ENCODE measurements at places on chromosomes 1 and 21.

- no peak for DNase-seq
Observed at GRCh38 chr1:205925736-205926135, 17.5 kb downstream of the SLC26A9 start.

DNA sequence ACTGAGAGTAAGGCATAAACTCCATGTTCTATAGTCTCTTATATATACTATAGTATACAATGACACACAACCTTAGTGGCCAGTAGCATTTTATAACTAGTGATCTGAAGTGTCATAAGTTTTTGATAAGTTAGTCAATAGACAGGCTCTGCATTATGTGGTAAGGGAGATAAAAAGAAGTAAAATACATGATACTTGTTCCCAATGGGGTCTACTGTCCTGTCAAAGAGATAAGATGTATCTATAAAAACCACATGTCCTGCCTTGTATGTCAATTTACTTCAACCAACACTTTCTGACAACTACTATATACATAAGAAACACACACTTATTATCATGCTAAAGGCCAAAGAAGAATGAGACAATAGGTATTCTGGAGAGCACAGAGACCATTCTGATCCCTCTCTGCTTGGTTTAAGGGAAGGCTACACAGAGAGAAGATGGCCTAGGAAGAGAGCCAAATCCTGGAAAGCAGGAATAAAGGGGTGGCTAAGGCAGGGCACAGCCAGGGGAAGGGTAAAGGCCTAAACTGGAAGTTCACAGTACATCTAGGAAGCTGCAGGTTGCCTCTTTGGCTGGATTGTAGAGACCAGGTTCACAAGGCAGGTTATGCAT is 91.4 kb downstream of the LYST start:
- no peak for DNase-seq

DNA sequence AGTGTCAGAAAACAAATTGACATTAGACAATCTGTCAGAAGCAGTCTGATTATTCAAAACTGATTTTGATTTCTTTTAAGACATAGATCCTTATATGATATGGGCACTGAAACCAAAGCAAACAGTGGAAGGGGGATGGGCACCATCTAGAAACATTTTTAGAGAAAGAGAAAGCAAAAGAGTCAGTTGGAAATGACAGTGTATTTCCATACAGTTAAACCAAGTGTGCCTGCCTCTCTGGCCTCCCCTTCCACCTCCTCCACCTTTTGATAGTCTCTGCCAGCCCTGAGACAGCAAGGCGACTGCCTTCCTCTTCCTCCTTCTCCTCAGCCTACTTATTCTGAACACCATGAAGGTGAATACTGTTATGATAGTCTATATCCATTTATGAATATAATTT is 949.7 kb downstream of the AMY1C start:
- no peak for DNase-seq

- no peak for DNase-seq
Observed at GRCh38 chr1:43510621-43511020, 20.1 kb upstream of the PTPRF start.

DNA sequence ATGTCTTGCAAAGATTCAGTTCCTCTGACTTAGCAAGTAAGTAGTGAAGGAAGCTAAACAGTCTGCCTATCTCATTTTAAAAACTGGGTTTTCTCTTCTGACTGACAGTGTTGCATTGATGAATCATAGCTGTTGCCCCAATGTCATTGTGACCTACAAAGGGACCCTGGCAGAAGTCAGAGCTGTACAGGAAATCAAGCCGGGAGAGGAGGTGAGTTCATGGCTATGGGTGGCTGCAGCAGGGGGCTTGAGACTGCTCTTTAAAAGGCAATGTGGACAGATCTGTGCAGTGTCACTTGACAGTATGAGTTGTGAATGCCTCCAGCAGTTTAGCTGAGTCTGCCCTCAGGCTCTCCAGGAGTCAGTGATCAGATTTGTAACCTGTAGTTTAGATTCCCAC is 46.6 kb downstream of the SMYD2 start:
- no peak for DNase-seq

- no peak for DNase-seq
Observed at GRCh38 chr1:205630651-205631009, 1.2 kb downstream of the ELK4 start.

GRCh38 chr1:67952071-67952470 is 98.4 kb downstream of the DIRAS3 start:
- DNase-seq = no peak

DNA sequence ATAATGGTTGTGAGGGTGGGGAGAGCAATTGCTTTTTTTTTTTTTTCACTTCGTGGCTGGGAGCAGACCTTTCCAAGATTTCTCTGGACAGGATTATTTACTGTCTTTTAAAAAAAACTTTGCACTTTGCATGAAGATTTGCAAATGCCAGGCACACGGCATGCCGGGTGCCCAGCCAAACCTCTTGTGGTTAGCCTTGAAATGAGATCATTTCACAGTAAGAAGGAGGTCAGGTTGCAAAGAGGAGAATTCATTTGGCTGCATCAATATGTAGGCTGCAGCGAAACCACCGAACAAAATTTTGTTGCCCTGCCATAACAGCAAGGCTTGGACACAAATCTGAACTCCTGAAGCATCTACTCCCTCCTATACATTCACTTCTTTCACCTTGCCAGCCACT is 36.5 kb upstream of the KCND3 start:
- DNase-seq = no peak

- no peak for DNase-seq
Observed at GRCh38 chr1:94702442-94702815, 117.7 kb upstream of the SLC44A3 start.

DNA sequence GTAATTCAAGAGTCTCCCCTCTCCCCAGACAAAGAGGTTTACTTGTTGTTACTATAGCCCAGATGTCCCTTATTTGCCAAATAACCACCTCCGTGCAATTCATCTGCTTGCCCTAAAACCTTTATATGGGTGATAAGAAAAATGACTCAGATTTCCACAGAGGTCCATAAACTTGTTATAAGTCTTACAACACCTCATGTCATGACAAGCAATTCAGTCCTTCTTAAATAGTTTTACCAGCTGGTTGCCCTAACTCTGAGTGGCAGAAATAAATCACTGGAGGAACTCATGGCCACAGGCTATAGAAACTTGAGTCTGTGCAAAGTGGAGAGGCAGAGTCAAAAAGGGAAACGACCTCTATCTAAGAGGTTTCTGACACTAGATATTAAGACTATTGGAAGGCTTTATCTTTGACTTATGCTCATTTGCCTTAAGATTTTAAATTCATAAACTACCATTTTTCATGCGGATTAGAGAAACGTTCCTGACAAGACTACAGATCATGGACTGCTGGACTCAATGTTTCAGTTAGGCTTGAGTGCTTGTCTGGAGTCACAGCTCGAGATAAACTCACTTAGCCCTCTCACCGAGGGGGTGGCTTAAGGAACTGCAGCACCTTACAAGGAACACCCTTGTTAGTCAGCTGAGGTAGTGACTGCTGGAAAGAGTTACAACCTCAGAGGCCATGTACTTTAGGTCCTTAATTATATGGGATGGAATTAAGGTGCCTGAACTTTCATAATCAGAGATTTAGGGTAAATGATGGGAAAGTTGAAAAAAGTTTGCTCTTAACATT is 662.5 kb upstream of the USP24 start:
- DNase-seq = no peak

DNA sequence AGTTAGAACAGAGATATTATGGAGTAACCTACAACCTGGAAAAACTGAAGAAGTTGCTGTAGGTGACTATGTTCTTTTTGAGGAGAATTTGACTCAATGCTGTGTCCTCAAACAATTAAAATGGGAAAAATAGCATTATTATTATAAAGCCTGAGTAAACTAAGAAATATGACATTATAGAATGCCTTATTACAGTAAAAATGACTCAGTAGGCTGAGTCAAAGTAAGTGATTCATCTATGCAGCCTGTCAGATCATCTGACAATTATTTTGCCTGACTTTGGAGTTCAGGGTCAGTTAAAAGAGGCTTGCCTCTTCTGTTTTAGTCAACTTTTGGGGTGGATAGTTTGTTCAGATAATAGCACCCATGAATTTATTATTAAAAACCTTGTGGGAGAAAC is 150.8 kb upstream of the PTGFR start:
- no peak for DNase-seq

GRCh38 chr1:236450779-236451178 is 56.7 kb downstream of the EDARADD start:
- no peak for DNase-seq

DNA sequence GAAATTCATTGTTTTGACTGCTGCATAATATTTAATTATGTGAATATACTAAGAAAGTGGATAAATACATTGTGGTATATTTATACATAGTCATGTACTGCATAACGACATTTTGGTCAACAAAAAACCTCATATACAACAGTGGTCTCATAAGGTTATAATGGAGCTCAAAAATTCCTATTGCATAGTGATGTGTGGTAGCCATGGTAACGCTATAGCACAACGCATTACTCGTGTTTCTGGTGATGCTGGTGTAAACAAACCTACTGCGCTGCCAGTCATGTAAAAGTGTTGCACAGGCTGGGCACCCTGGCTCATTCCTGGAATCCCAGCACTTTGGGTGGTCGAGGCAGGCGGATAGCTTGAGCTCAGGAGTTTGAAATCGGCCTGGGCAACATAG is 52.6 kb upstream of the NHLH2 start:
- DNase-seq = no peak
